Immature natural killer cell (primary cell): ENCODE measurements at places on chromosomes 4 and X.

DNA sequence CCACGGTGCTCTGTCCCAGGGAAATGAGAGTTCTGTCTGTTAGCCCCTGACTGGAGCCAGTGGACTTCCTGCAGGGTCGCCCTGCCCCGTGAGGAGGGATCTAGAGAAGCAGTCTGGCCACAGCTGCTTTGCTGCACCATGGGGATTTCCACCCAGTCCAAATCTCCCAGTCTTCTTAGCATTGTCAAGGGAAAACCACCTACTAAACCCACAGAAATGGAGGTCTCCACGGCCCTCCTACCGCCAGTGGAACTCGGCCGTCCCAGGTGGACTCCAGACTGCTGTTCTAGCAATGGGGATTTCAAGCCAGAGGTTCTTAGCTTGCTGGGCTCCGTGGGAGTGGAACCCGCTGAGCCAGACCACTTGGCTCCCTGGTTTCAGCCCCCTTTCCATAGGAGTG lies 133.3 kb upstream of the PCDH7 start:
- no peak for DNase-seq

- no peak for DNase-seq
Observed at GRCh38 chr4:185534866-185535611, at the start of gene PDLIM3. Gene PDLIM3, minus strand, starts transcription at chr4:185535507. Its CDS starts 73 bp downstream, at chr4:185535434.

DNA sequence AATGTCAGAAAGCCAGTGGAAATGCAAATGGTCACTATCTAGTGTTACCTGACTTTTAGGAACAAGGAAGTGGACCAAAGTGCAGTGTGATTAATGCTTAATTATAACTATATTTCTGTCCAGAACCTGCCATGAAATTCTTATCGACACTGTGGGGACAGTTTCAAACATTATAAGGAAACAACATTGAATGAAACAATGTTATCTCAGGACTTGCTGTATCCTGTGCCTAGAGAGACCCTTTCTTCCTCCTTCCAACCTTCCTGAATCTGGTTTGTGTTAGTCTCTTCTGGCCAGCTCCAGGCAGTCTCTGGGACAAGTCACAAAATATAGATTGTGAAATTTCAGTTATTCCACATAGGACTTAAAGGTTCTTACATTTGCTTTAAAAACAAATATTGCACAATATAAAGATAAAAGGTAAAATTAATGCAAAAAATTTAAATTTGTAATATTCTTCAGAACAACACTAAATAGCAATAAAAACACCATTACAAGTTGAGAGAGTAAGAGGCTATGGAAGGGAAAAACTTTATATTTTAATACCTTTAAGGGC lies 203.4 kb downstream of the ZNF674 start:
- no peak for DNase-seq

DNA sequence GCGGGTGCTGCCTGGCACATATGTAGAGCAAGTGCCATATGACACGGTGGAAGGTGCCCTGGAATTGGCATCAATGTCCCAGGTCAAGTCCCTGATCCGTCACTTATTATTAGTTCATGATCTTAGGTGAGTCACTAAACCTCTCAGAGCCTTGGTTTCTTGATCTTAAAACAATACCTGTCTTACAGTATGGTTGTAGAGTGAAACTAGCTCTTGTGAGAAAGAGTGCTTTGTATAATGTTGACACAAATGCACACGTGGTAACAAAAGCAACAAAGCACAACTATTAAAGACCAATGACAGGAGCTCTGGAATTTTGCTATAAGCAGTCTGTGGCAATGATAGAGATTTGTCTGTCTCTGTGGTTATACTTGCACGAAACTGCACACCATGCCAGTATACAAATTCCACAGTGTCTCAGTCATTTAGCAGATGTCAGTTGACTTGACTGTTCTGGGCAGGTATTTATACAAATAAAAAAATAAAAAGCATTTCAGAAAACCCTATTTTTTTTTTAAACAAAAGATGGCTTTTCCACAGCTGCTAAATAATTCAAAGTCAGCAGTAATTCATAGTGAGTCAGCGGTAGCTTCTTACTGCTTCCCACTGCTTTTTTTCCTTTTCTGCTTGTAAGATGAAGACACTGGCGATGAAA lies 19.7 kb upstream of the ACSL1 start:
- DNase-seq = no peak

DNA sequence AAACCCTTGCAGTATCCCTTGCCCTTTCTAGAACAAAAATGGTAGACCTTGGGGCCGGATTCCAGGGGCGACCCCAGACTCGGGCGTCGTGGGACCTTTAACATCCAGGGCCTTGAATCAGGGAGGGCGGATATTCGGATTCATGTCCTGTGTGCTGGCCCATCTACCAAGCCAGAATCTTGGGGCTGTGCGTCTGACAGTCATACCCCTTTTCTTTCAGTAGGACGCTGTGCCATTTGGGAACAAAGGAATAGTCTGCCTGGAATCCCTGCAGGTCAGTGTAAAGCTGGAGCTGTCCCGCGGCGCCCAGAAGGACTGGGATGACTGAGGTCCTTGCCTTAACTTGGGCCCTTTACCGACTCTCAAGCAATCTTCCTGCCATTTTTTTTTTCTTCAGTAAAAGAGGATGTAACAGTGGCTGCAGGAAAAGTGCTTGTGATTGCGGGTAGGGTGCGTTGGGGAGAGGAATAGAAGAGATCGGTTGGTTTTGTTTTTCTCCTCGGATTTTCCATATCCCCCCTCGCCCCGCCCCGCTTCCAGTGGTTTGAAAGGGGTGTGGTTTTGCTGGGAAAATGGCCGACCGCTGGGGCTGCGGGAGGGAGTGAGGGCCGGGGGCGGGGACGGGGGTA lies 518 bp downstream of the ARMCX1 start:
- no peak for DNase-seq
